ENCODE measurements at places on chromosomes 3 and 15.

GRCh38 chr3:134836921-134837320, 41.9 kb downstream of the EPHB1 start:
- no peak for DNase-seq

- DNase-seq = no peak
These were observed 106.3 kb upstream of the RNU6-1 start for GRCh38 chr15:67945951-67946700.

DNA sequence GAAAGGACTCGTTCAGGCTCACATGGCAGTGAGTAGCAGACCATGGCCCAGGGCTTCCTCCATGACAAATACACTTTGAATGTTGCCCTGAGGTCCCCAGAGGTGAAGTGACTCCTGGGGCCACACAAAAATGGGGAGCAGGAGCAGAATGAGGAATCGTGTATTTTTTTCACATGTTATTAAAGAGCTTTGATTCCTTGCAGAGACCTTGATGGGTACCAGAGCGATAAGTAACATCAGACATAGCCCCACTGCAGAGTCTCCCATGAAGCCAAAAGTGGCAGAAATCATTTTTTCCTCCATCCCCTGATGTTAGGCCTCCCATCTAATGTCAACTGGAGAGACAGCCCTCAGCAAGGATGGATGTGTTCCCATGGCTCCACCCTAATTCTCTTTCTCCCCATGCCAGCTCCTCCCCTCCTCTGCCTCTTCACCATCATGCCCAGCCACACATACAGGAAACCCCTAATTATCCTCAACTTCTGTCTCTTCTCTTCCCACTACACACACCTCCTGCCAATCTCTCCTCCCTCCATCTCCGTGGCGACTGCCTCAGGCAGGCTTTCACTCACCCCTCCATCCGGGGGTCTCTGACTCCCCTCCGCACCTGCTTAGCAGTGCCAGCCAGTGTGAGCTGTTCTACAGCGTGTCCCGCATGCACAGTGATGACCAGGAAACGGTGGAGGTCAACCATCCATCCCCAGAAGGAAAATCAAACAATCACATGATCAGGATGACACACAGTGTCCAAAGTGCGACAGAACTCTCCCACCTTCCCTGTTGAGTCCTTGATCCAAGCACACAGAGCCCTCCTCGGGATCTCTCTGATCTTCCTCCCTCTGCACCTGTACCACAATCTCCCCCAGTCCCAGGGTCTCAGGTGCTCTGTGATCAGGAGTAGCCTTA, 7.1 kb upstream of the SSUH2 start:
- no peak for DNase-seq

- no peak for DNase-seq
These were observed 56.4 kb upstream of the LIMD1 start for GRCh38 chr3:45537970-45538640.

DNA sequence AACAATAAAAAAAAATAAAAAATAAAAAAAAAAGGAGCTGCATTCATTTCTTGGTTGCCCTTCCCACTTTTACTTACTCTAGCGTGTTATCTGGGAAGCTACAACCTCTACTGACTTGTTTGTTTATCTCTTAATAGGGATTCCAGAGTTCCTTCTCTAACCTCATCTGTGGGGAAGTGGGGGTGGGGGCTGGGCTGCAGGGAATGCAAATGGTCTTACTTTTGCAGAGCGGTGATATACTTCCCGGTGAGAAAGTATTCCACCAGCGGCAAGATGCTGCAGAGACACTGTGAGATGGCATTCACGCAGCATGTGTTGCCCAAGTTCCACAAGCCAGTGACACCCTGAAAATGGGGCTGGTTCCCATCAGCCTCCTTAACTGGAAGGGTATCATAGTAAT, 2.1 kb downstream of the USP50 start:
- no peak for DNase-seq

DNA sequence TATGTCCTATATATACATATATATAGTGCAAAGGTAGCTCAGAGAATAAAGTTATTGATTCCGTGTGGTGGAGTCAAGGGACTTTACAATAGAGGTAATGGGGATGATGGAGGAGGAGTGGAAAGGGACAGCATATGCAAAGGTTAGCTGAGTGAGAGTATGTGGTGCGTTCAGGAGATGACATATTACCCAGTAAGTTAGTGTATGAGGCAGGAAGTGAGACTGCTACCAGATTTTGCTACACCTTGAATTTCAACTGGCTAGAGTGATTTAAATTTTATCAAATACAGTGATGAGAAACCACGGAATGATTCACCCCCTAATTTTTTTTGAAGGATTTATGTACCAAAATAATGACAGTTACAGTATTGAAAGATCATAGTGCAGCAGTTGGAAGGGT, 2.8 kb downstream of the ACTL6A start:
- no peak for DNase-seq

DNA sequence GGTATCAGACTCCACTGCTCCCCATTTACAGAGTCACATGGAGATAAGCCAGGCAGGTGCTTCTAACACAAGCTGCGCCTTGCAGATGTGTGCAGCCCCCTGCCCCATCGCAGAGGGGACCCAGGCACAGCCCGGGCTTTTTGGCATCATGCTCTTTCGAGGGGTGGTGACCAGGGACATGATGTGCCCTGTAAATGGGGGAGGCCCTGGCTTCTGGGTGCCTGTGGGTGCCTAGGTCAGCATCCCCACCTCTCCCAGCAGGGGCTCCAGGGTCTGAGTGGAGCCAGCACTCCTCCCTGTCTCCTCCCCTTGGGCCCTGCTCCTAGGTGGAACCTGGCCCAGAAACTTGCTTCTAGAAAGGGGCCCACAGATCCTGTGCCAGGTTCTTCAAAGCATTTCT, 15.2 kb downstream of the TRPM1 start:
- DNase-seq = no peak

GRCh38 chr15:93360976-93361375, 272.0 kb upstream of the RGMA start:
- no peak for DNase-seq

- no peak for DNase-seq
These were observed 63.8 kb downstream of the FRMD4B start for GRCh38 chr3:69322158-69322509.

DNA sequence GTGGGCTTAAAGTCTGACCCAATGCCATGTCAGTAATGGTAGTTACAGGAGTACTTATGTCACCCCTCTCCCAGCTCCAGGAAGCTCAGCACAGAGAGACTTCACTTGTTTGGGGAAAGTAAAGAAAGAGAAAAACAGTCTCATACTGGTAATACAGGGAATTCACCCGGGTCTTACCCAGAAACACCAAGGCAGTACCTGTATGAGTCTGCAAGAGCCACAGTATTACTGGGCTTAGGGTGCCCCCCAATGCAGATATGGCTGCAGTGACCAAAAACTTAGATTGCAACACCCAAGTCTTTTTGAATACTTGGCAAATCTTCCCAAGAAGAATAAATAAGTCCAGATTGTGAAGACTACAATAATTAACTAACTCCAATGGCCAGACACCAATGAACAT, 622.1 kb downstream of the IGSF11 start:
- DNase-seq = no peak

- no peak for DNase-seq
These were observed 18.6 kb downstream of the PDIA5 start for GRCh38 chr3:123085293-123085931.

- no peak for DNase-seq
These were observed 90.5 kb upstream of the CSPG5 start for GRCh38 chr3:47669026-47669749.
